Small intestine (tissue), 16 donors: ENCODE measurements at places on chromosomes 3 and 15.

DNA sequence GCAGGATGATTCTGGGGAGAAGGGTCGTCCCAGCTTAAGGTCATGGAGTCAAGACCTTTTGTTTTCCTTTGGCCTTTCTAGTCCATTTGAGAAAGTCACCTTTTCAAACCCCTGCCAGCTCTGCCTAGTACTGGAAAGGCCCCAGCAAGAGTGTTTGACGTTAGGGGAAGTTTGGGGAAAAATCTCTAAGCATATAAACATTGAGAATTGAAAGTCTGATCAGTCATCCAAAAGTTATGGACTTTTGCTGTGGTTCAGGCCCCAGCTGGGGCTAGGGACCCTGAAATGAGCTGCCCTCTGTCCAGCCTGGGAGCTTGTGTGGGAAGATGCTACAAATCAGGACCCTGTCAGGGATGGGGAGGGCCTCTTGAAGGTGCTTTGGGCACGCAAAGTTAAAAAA, 21.6 kb downstream of the SLC6A6 start:
- DNase-seq, result no peak

- peak; percentile 42 for DNase-seq
Observed at GRCh38 chr3:154955907-154956533, 124.1 kb upstream of the MME start.

DNA sequence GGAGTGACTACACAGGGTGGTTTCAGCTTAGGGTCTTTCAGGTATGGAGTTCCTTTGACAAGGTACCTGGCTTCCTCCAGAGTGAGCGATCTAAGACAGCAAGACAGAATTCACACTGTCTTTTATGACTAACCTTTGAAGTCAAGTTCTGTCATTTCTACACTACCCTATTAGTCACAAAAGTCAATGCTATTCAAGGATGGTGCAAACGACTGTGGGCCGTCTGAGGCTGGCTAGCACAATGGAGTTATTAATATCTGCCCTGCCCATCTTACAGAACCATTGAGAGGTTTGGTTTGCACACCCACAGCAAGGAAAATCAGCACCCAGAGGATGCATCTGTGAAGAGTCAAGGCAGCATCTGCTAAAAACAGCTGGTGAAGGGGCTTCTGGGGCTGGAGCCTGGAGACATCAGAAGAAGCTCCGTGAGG, 62.9 kb upstream of the XCR1 start:
- DNase-seq, result no peak

DNA sequence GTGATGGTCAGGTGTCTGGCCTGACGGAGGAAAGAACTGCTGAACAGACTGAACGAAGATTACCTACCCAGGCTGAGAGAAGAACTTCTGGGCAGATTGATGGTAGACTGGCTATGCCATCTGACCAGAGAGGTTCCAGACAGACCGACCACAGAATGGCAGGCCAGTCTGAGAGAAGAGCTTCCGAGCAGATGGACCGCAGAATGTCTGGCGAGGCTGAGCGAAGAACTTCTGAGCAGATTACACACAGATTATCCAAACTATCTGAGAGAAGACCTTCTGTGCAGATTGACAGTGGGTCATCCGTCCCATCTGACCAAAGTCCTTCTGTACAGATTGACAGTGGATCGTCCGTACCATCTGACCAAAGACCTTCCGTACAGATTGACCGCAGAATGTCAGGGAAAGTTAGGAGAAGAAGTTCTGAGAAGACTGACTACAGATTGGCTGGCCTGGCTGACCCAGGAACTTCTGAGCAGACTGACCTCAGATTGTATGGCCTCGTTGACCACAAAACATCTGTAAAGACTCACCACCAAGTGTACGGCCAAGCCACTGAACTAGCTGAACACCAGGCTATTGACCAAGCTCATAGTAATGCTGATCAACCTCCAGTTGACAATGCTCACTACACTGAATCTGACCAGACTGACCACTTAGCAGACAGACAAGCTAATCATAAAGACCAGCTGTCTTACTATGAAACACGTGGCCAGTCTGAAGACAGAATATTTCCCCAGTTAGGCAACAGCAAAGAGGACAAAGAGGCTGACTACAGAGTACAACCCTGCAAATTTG, 812 bp downstream of the TEX55 start:
- DNase-seq, result no peak

DNA sequence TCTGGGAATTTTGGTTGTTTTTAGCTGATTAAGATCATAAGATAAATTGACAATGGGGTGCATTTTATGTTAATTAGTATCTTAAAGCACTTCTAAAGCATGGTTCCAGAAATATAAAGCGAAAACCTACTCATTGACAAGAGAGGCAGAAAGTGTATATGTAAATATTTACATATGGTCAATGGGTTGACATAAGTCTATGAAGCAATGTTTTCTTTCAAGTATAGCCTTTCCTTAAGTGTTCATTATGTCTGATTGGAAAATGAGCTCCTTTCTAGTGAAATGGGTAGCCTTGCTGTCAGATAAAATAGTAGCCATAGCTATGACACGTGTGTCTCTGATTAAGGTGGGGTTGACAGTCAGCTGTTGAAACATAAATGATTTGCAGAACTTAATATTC, 365.2 kb upstream of the AGTR1 start:
- no peak for DNase-seq
